ENCODE measurements at places on chromosomes 4 and X.

DNA sequence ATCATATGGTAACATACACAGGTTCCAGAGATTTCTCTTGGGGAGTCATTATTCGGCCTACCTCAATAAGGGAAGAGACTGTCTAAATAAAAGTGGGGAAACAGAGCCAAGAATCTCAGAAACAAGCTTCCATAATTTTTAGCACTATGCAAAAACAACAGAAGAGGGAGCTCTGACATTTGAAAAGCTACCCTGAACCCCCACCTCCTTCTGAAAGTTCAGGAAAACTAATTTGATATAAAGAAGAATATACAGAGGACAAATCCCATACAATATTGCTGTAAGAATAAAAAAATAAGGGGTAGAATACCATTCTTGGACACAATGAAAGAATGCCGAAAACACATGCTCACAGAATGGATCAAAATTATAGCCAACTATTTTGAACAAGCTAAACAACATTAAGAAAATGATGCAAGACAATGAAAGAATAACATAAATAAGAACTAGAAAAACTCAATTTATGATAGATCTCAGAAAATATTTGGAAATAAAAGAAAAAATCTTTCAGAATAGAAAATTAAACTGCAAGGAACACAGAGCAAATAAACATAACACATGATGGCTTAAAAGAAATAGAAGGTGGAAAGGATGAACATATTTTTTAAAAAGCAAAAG, 14.4 kb upstream of the ZNF41 start:
- DNase-seq = no peak

- no peak for DNase-seq
These were observed 13.2 kb downstream of the CC2D2A start for GRCh38 chr4:15482842-15483241.

- DNase-seq = no peak
These were observed 18.5 kb upstream of the UVSSA start for GRCh38 chr4:1328267-1329155.

DNA sequence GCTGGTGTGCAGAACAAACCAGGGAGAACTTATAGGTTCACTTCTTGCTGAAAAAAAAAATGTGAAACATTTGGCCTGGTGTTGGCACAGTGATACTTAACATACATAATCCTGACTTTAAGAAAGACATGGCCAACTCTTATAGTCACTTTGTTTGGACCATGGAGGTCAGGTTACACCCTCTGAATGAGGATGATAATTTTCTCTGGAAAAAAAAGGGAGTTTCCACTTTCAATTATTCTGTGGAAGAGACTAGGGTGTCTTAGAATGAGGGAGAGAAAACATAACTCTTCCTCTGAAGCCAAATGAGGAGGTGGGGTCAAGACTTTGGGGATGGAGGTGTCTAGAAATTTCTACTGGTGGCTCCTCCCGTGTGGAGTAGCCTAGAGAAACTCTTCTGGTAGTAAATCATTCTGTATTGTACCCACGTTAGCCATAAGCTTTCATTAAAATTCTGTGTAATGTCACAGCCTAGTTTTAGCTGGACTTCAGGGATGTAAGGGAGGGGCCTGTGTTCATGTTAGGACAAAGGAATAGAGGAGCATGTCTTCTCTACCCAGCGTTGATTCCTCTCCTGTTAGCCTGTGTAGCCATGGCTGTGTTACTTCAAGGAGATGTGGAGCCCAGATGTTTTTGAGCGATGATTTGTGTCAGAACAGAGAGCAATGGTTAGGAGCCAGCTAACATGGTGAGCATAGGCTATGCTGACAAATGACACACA, 328.3 kb downstream of the GPAT3 start:
- no peak for DNase-seq

GRCh38 chrX:5458300-5458842, 770.3 kb downstream of the NLGN4X start:
- DNase-seq = no peak

GRCh38 chr4:39548425-39549067, 21.3 kb upstream of the UGDH start:
- DNase-seq = no peak

GRCh38 chrX:42708222-42708621, 69.7 kb downstream of the PPP1R2C start:
- no peak for DNase-seq

DNA sequence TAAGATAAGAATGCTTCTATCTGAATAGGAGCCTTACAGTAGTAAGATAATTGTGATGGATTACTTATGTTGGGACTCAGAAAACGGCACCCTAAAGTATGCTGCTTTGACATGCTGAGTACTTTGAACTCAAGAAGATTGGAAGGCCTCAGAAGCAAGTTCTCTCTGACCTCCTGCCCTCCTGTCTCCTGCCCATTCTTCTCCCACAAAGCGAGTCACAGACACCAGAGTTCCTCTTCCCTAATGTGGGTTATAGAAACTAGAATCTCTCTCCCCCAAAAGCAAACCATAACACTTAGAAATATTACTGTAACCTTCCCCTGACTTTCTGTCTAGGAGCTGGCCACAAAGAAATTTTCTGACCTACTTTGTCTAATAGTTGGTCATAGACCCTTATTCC, 76.5 kb downstream of the DDIT4L start:
- no peak for DNase-seq

GRCh38 chr4:168734703-168735678, 238.1 kb downstream of the PALLD start:
- DNase-seq = no peak
